ENCODE measurements at places on chromosomes 12 and 14. TPM values are rescaled to one million over a fixed set of nuclear protein-coding genes. Genes with fewer than 3 reads are reported as not detected.

RNASE3 gene
- not detected for total RNA-seq

FAM181A gene
- total RNA-seq, result not detected

EIF2S3B gene
- 0.77 TPM for total RNA-seq

MRPL51 gene
- 282 TPM for total RNA-seq

FAM161B gene
- 1.5 TPM for total RNA-seq

HRK gene
- 1.6 TPM for total RNA-seq

GRIP1 gene
- 1.6 TPM for total RNA-seq

SLCO1B3 gene
- total RNA-seq, result 11.2 TPM

NDUFA12 gene
- total RNA-seq, result 132 TPM

SMIM41 gene
- total RNA-seq, result not detected

Data from A549 treated with Mapracorat at 1 μM for 4 hours (cell line).